ENCODE measurements at places on chromosomes 2 and 18.

GRCh38 chr18:76488190-76488589 is 6.9 kb downstream of the ZNF516 start:
- DNase-seq, result no peak

DNA sequence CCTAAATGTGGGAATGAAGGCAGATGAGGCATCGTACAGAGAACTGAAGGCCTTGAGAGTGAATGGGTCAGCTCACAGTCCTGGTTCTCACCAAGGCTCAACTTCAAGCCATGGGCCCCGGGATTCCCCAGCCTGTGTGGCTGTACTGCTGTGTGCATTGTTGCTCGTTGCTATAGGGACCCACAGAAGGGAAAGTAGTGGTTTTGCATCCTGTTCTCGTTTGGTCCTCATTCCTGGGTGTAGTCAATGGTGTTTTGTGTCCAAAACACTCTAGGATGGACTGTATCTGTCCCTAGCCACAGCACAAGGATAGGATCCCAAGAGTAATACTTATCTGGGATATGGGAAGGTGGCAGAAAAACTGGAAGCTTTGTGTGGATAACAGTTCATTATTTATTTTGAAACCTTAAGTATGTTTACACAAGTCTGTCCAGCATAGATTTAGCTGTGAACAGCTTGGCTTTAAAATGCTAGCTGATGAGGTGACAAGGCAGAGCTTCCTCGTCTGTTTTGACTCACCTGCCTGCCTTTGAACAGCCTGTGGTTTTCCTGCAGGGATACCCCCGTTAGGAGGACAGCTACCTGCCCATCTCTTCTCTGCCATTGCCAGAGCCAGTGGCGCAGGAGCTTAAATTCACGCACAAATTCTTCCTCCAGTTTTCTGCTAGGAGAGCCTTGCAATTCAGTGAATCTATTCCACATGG is 85.0 kb downstream of the WDSUB1 start:
- DNase-seq, result no peak

DNA sequence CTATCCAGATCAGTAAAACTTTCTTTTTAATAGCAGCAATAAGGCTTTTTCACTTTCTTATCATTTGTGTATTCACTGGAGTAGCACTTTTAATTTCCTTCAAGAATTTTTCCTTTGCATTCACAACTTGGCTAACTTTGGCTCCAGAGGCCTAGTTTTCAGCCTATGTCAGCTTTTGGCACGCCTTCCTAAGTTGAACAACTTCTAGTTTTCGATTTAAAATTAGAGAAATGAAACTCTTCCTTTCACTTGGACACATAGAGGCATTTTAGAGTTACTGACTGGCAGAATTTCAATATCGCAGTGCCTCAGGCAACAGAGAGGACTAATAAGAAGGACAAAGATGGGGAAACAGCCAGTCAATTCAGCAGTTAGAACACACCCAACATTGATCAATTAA is 577.4 kb downstream of the DSC3 start:
- no peak for DNase-seq

DNA sequence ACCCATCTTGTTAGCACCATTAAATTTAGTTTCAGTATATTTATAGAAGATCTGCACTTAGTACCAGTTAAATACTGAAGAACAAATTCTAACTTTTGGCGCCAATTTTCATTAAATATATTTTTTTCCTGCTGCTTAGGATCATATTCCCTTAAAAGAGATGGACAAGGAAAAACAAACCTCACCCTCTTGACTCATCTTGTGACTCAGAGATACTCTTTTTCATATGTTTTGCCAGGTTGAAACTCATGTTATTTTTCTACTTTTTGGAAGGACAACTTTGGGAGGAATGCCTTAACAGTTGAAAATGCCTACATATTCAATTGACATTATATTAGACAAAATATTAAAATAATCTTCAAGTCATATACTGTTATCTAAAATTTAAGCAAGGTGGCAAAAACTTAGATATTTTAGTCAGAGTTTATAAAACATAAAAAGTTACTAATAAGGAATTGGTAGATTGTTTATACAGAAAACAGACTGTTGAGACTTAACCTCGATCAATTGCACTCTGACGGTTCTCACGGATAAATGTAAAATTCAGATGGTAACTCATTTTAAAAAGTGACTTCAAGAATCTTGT is 36.2 kb downstream of the PNO1 start:
- no peak for DNase-seq

DNA sequence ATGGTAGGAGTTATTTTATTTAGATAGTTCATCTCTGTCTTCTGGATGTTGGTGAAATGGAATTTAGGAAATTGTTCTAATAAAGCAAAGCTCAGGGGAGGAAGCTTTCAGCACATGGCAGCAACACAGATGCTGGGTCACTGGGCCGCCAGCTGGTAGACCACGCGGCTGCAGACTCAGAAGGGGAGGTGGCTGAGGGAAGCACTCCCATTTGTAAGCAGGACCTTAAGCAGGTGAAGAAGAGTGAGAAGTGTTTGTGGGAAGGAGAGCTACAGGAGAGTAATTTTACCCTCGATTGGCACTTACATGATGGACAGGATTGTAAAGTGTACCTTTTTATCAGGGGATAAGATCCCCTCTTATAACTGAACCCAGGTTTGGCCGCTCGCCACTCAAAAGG is 24.4 kb downstream of the NMS start:
- no peak for DNase-seq

- no peak for DNase-seq
Measured at GRCh38 chr2:101395545-101396315, 8.4 kb upstream of the CREG2 start.

DNA sequence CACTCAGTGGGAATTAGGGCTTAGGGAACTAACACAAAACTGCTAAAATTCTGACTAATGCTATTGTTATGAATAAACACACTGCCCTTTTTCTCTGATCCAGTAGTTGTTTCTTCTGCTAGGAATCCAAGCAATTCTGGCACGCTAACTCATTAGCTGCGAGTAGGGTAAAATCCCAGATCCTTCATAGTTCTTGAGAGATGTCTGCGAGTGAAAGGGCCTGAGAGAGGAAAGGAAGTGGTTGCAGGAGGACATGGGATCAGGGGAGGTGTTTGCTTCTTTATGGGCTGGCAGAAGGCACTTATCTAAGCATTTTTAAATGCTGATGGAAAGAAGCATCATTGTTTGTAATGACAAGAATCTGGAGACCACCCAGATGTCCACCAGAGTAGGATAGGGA is 9.4 kb downstream of the MAP3K19 start:
- no peak for DNase-seq

DNA sequence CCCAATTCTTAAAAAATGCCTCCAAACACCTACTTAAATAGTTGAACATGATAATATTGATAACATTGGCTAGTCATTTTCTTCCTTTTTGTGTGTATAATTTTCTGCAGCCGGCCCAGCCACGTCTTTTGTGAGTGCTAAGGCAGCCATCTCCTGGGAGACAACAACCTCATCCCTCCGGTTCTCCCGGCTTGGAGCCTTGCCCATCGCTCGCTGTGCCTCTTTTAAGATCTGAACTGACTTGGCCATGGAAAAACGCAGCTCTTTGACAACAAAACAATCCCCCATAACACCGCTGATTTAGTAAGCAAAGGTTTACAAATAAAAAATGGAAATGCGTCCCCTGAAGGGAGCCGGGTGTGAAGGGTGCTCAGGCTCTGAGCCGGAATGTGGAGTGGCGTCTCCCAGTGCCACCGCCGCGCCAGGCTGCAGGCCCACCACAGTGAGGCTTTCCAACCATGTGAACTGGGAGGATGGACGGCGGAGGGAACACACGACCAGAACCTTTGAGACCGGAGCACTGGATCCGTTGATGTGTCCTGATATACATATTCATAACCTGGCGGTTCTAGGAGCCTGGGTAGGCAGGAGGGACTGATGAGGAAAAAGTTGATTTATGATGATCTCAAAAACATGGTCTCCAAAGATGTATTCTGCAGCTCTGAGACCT is 87.4 kb downstream of the SMIM21 start:
- DNase-seq, result no peak

DNA sequence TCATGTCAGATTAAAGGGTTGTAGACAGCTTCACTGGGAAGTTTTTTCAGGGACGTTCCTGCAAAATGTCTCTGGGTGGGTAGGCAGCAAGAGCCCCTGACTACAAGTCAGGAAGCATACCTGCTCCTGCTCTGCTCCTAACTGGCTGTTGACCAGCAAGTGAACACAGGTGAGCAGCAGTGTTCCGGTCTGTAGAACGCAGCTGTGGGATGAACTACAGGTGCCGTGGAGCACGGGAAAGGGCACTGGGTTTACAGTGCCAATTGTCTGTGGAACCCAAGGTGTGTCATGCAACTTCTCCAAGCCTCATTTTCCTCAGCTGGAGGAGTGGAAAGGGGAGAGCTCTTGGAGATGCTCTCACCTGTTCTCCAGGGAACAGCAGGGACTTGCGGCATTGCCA is 6.6 kb downstream of the ASB18 start:
- DNase-seq, result no peak

DNA sequence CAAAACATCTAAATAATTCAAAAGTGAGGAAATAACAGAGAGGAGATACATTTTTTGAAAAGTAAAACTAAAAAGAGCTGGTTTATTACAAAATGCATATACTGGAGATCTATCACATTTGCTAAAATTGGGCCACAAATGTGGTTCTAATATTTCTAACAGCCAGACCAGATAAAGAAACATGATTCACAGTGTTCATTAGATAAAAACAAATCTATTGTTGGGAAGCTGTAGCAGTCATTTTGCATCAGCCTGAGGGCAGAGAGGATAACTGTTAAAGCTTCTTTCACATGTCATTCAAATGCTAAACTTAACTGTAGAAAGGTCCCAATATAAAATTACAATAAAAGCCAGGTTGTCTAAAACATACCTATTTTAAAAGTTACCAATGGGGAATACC is 148.3 kb downstream of the GULP1 start:
- no peak for DNase-seq

DNA sequence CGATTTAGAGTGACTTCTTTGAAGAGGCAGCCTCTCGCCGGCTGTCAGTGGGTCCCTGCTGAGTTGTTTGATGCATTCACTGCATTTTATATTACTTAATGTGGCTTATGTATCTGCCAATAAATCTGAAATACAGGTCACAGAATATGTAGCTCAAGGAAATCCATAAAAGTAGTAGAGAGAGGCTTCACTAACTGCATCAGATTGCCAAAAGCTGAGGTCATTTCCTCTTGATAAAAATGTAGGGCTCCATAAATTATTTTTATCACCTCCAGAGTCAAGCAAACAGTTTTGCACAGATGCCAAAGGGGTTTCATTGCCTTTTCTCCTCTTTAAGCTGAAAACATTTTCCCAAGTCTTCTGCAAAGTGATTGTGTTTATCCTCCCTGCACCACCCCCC is 36.5 kb upstream of the CCDC93 start:
- DNase-seq, result no peak

- no peak for DNase-seq
Measured at GRCh38 chr2:73260338-73260984, 23.8 kb downstream of the FBXO41 start.

DNA sequence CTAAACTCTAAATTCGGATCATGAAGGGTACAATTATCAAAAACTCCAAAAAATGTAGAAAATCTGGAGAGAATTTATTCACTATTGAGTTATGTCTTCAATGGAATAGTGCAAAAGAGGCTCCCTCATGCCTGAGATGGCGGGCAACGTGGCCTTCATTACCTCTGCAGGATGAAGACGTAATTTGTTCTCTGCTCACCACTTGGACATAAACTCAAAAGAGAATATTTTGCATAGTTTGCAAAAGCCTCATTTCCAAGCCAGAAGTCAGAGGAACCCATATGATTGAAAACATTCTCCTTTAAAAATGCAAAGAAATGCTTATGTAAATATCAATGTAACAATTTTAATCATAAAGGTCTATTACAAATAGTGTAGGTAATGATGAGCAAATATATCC is 58.7 kb downstream of the SLC25A12 start:
- DNase-seq, result no peak

DNA sequence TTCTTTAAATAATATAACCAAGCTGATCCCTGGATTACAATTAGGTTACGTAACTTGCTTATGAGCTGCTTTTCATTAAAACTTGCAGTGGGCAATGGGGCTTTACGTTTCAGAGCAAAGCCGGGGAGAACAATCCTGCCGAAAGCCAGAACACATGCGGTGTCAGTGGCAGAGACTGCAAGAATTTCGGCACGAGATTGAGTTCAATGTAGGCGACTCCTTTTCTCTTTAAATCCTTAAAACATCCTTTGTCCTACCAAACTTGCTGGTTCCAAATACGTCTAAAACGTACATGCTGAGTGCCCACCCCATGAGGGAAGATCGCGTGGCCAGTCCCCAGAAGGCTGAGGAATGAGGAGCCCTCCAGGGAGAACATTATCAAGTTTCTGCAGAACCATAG is 36.8 kb upstream of the NCOA1 start:
- DNase-seq, result no peak

DNA sequence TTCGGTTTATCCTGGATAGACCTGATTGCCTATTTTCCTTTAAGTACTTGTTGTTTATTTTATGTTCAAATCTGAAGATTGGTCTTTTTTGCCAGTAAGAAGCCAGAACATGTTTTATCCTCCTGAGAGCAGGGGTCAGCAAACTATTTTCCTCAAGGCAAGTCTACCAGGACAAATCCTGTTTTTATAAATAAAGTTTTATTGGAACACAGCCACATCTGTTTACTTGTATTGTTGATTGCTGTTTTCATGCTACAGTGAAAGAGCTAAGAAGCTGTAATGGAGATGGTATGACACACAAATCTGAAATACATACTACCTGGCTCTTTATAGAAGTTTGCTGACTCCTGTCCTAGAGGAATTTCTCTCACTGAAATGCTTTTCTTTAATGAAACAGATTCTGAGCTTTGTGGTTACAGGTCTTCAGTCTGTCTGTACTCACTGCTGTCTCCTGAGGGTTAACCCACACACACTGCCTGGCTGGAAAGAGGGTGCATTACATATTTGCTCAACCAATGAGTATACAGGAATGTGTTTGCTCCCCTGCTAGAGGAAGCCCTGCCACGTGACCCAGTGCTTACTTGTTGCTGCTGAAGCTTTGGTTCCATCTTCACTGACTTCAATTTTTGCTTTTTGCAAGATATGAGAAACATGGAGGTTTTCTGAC is 22.6 kb downstream of the MRPL44 start:
- no peak for DNase-seq

- peak; percentile 9 for DNase-seq
Measured at GRCh38 chr2:175167076-175167791, 769 bp downstream of the ATF2 start.

Data from stimulated activated CD8-positive, alpha-beta memory T cell treated with anti-CD3 and anti-CD28 coated beads, Interleukin-4, amount 100 ng/mL, for 24 hours (primary cell).